ENCODE measurements at places on chromosomes 2 and 18.
A peak's percentile ranks its signal among the peaks of the same experiment; 100 is the strongest.

DNA sequence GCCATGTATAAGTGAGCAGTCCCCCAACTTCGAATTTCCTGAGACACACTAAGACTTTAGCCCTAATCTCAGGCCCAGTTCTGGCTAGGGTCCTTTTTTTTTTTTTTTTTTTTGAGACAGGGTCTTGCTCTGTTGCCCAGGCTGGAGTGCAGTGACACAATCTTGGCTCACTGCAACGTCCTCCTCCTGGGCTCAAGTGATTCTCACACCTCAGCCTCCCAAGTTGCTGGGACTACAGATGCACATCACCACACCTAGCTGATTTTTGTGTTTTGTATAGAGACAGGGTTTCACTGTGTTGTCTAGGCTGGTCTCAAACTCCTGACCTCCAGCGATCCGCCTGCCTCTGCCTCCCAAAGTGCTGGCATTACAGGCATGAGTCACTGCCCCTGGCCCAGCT is 23.9 kb upstream of the TGIF1 start:
- no peak for DNase-seq

GRCh38 chr2:42974721-42975717 is 182.6 kb upstream of the HAAO start:
- DNase-seq, result peak; percentile 80

GRCh38 chr18:73842795-73843394 is 304.7 kb downstream of the FBXO15 start:
- DNase-seq, result peak; percentile 66

DNA sequence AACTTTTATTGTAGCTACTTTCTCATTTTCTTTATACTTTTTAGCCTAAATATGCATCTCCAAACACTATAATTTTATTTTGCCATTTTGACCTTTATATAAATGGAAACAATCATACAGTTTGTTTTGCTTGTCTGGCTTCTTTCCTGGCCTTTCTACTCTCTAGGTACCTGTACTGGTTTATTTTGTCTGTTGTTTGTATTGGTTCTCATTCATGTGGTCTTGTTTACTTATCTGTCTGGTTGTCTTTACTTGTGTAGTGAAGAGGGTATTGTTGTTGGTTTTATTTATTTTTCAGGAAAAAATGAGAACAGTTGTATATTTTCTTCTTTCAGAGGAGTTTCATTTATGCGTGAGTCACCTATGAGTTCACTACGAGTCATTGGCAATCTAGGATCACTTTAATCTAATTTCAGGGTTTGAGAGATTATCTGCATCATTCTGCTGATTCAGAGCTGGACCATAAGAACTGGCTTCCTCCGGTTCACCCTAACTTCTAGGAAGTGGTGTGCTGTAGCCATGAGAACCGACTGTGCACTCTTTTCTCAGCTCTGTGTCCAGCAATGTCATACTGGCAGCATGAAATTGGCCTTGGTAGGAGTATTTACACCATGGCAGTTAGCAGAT is 33.1 kb upstream of the HDAC4 start:
- DNase-seq, result no peak

- DNase-seq, result no peak
Measured at GRCh38 chr18:12637901-12638643, 19.8 kb downstream of the SPIRE1 start.

DNA sequence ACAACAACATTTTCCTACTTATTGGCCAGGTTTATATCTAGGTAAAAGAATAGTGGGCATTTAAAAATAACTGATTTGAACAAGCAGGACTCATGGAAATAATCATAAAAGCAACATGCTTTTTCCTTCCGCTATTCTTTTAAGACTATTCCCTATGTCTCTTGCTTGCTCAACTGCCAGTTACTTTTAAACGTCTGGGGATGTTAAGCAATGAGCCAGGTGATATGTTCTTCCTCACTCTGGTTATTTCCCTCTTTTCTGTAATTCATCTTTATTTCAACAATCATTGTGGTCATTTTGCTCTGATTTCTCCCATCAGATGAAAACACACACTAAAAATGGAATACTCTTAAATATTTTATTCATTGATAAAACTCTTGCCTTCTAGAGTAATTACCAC is 33.4 kb upstream of the SLC8A1 start:
- DNase-seq, result no peak

DNA sequence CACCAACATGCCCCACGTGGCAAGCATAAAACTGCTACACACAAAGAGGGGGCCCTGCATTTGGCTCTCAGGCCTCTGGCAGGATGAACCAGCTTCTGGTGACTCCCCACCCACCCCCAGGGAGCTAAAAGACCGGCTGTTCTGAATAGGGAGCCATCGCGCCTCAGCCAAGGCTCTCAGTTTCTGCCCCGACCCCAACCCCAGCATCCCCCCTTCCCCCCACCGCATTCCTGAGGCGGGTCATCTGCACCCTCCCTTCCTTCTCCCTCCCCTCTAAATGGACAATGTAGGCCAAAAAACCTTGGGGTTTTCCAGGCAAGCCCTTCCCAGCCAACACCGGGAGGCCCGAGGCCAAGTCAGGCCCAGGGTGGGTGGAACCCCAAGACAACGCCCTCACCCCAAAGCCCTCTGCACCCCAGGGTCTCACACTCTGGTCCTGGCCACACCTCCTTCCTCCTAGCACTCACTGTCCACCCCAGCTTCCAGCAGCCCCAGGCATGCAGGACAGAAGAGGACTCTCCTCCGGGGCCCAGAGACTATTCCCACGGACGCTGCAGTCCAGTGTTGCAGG is 5.7 kb downstream of the CYP26B1 start:
- DNase-seq, result peak; percentile 16

DNA sequence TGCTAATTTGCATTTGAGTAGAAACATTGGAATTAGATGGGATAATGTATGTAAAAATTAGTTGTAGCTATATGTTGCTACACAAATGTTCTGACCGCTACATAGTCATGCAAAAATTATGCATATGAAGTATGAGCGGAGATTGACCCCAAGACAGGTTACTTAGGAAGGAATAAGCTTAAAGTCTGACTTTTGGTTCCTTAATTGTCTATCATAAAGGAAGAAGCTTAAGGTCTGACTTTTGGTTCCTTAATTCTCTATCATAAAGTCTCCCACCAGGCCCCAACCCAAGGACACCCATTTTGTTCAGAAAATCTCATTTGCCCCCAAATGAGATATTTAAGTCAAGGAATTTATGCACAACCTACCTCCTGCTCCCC is 106.5 kb downstream of the EVA1A start:
- no peak for DNase-seq

GRCh38 chr2:190996947-190997346 is 17.0 kb downstream of the STAT1 start:
- no peak for DNase-seq
